Lower leg skin (tissue), 4 donors: ENCODE measurements at places on chromosomes 3 and 15.

GRCh38 chr15:101530224-101530958 is 40.9 kb upstream of the PCSK6 start:
- no peak for DNase-seq

GRCh38 chr3:160981217-160981938 is 123.8 kb downstream of the B3GALNT1 start:
- no peak for DNase-seq

GRCh38 chr3:88203642-88204055 is 53.9 kb downstream of the C3orf38 start:
- DNase-seq, result peak; percentile 56

DNA sequence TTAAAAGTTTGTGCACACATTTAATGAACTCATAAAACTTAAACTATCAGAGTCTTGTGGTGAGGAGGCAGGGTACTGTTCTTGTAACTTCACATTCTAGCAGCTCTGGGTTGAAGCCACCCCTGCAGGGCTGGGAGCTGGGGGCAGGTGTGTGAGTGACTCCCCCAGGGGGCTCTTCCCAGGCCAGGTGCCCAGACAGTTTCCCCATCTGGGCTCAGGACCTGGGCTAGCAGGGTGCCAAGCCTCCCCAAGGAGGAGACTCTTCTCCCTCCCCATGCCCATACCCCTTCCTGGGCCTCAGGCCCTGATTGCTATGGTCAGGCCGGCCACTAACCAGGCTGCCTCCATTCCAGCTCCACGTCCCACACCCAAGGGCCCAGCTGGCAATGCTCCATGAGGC is 22.0 kb upstream of the CHCHD6 start:
- DNase-seq, result no peak

DNA sequence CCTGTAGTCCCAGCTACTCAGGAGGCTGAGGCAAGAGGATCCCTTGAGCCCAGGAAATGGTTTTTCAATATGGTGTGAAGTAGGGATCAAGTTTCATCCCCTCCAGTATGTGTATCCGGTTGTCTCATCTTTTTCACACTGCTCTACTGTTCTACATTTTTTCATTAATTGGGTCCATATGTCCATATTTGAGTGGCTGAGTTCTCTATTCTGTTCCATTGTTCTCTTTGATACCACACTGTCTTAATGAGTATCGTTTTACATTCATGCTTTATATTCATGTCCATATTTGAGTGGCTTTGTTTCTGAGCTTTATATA is 81.6 kb upstream of the LRRFIP2 start:
- no peak for DNase-seq

DNA sequence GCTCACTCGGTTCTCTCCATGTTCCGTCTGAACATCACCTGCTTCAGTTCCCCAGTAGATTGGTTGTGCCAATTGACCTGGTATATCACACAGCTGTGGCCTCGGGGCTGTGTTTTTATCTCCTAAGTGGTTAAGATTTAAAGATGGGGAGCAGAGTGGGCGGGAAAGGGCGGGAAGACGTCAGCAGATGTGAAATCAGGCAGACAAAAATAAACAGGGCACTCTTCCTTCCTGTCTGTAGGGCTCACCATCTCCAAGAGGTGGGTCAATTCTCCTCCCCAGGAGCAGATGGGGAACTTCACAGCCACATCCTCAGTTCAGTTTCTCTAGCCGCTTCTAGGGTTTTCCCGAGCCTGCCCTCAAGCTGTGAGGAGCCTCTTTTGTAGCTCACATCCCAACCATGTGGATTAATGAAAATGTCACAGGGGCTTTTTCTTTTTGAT is 26.8 kb upstream of the LIMD1 start:
- DNase-seq, result no peak

- peak; percentile 95 for DNase-seq
Observed at GRCh38 chr3:29280404-29281093, at the start of gene RBMS3. Gene RBMS3 (plus strand): TSS chr3:29281071.

- DNase-seq, result peak; percentile 36
Observed at GRCh38 chr3:40317061-40317855, 7.8 kb downstream of the EIF1B start.

GRCh38 chr15:94346282-94346681 is 114.9 kb downstream of the MCTP2 start:
- no peak for DNase-seq

DNA sequence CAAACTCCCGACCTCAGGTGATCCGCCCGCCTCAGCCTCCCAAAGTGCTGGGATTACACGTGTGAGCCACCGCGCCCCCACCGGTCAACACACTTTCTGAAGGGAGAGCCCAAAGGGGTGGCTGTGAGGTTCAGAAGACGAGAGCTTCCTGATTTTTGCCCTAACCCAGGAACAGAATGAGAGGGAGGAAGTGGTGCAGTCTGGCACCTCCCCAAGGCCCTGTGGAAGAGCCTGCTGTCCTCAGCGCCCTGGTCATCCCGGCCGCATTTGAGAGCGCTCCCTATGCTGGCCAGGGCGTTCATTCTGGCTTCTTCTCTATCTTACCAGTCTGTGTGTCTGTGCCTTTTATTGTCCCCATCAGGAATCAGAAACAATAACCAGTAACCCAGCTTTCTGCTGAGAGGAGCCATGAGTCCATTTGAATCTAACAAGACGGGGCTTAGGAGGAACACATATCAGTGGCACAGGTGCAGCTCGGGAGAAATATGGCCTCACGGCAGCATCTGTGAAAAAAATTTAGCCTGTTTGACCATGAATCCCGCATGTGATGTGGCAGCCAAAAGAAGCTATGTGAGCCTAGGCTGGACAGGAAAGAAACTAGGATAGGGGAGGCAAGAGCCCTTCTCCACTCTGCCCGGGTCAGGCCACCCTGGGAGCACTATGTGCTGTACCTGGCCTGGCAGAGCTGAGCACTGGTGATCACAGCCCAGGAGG is 12.9 kb downstream of the BDH1 start:
- peak; percentile 87 for DNase-seq

- DNase-seq, result no peak
Observed at GRCh38 chr3:4138786-4139431, 164.3 kb upstream of the SETMAR start.

GRCh38 chr3:128330214-128330842 is 136.4 kb downstream of the DNAJB8 start:
- DNase-seq, result no peak

DNA sequence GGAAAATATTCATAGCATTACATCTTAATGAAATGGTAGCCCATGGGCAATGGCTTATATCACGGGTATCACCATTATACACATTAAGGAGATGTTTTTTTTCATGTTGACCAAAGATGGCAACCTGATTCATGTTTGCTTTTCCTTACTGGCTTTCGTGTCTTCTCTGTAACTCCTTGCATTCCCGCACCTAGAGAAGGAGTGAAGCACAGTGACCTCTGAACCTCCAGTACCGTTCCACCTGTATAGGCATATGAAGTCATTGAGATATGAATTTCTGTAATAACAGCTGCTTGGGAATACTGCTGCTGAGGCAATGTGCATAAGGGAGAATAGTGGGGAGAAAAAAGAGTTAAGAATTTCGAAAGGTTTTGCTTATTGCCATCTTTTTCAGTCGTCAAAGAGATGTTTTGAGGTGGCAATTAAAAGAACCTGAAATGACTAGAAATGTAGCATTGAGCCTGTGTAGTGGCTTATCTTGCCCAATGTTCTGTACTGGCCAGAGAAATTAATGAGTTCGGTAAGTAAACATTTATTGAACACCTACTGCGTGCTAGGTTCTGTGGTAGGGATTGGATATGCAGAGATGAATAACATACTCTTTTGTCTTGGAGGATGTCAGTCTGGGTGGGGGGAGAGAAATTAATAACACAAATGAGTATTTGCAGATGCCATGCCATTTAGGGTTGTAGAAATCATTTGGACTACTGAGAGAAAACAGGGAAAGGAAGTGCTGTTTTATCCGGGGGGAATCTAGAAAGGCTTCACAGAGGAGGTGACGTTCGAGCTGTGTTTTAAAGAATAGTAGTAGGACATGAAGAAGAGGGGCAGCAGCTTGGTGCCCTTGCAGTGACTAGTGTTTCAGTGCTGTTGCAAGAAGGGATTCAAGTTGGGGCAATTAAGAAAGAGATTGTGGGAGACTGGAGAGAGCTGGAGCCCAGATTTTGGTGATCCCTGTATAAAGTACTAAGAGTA is 2.5 kb downstream of the FEM1B start:
- DNase-seq, result no peak

GRCh38 chr3:138445236-138445635 is 10.8 kb downstream of the ESYT3 start:
- no peak for DNase-seq

DNA sequence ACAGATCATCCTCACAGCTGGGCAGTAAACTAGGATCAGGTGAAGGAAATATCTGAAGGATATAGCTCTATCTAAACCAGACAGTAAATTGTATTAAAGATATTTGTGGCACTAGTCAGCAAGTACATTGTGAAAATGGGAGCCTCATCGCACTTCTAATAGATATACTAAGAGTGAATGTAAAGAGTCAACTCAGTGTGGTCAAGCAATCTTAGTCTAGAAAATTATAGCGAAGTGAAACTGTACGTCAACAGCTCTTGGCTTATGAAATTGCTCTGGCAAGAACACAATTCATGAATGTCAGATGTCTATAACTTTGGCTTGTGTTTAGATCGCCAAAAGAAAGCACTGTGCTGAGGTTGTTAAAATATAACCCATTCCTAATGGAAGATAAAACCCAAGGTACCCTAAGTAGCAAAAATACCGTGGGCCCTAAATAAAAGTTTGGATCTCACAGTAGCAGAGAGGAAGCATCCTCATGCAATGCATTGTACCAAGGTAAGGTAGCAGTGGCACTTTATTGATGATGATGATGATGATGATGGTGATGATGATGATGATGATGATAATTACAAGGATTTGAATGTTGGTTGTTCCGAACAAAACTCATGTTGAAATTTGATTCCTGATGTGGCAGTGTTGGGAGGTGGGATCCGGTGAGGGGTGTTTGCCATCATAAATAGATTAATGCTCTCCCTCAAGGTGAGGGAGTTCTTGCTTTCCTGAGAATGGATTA is 228.5 kb downstream of the UNC13C start:
- no peak for DNase-seq

- DNase-seq, result no peak
Observed at GRCh38 chr15:55868707-55869106, 124.7 kb downstream of the NEDD4 start.

- no peak for DNase-seq
Observed at GRCh38 chr3:49644684-49645083, 29.5 kb upstream of the APEH start.

GRCh38 chr3:5058471-5058951 is 63.6 kb upstream of the ARL8B start:
- DNase-seq, result no peak

- DNase-seq, result no peak
Observed at GRCh38 chr3:172024679-172025078, 14.7 kb upstream of the FNDC3B start.

- no peak for DNase-seq
Observed at GRCh38 chr3:103899328-103899727, 1464.5 kb downstream of the ZPLD1 start.

- DNase-seq, result no peak
Observed at GRCh38 chr3:39577541-39577940, 110.1 kb downstream of the MOBP start.

DNA sequence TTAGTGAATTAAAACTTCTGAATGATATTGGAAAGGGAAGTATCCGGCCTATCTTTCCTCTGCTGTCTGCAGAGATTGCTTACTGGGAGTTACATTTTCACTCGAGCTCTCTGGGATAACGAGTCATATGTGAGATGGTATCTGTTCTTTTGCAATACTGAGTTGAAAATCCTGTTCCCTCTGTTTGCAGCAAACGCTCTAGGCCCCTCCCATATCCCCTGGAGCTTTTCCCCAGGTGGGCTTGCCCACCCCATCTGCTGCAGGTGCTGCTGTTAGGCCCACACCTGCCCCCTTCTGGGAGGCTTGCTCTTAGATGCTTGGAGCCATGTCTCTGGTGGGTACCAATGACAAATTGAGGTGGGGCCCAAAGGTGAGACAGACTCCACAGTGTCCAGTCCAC is 42.7 kb upstream of the MTMR10 start:
- DNase-seq, result no peak

GRCh38 chr3:143506190-143506589 is 342.1 kb downstream of the SLC9A9 start:
- no peak for DNase-seq

GRCh38 chr3:115072265-115073021 is 74.6 kb downstream of the ZBTB20 start:
- no peak for DNase-seq

DNA sequence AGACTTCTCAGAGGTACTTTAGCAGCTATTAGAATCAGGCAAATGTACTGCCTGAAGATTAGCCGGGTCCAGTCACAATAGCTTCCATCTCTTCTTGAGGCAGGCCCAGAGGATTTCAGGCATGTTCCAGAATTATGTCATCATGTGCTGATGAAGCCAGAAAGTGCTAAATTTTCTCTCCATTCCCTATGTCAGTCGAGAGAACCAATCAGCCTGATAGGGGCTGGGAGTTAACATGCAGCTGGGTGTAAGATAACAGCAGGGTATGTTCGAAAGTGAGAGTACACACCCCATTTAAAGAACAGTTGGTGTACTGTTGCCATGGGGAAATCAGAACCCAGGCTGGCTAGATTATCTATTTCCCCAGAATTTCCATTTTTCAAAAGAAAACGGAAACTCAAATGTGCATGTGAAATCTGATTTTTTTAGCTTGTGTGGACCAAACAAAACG is 48.7 kb downstream of the MYH15 start:
- no peak for DNase-seq

DNA sequence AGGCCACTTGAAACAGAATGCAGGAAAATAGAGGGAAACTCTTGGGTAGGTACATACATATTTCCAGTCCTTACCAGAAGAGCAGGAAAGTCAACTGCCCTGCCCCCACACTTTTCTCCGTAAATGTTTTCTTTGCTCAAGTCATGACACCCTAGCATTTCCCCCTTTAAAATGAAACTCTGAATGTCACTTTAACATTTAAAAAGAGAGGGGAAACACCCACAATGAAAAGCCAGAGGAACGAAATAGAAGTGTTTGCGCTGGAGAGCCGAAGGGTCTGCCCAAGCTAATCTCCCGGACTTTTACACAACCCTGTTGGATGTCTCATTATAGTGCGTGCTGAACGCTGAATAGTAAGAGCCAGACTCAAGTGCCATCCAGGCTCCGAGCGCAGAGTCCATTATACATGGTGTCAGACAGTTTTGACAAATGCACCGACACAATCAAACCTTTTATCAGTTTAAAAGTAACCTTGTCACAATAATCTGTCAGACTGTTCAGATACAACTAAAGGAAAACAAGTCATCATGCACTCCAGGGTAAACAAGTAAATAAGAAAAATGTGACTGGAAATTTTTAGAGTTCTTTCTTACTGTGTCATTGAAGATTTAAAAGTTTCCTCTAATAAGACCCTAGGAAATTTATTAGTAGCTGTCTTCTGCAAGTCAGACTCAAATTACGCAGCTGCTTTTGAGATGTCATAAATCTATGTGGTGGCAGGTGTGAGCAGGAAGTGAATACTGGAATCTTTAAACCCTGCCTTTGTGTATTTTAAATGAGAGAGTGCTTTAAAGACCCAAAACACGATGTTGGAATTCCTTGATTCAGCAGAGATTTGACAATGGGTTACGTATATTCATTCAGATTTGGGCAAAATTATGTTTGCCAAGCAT is 159.8 kb downstream of the RBMS3 start:
- DNase-seq, result no peak
